ENCODE measurements at places on chromosomes 2 and 18.

GRCh38 chr2:180015951-180016709, 9.0 kb upstream of the CWC22 start:
- DNase-seq, result no peak

DNA sequence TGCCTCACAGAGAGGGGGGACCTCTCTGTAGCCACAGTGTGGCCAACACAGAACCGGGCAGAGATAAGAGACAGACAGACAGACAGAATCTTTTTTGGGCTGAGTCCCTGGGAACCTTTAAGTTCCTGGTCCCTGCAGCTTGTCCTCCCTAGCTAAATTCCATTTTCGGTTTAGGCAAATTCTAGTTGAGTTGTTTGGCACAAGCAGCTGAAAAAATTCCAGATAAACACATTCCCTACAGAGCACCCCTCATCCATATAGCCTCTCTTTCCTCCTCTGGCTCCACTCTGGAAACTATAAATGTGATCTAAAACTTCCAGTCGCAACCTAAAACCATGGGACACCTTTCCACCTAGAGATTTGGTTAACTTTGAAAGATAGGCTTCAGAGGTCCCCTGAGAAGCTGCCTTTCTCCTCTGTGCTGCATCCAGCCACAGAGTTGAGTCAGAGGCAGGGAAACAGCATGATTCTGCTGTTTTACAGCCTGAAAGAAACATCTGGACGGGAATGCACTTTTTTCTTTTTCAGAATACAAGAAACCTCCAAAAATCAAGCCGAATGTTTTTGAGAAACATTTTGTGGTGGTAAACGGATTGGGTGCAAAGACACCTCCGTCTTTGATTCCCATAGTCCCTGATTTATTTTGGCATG, 30.9 kb downstream of the SLC4A3 start:
- DNase-seq, result no peak

DNA sequence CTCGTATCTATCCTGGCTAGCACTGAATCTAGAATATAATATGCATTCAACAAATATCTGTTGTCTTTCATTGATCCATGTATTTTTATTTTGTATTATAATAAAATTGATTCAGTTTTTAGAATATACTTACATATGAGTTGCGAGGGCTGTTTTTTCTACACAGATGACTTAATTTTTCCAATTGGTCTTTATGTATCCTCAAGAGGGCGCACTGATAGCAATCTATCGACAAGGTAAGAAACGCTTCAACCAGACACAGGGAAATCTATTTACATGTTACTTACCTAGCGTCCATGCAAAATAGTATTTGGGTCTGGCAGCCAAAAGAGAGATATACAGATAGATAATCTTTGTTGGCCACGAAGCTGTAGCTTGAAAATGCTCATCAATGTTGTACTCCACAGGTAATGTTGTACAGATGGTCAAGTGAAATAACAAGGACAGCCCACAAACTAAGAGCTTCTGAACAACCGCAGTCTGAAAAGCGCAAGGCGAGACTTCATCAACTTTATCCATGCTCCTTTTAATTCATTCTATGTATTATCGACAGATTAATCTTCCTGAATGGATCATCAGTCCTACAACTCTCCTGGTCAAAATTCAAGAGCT, 35.5 kb upstream of the KIDINS220 start:
- DNase-seq, result no peak

- DNase-seq, result no peak
These were observed 57.1 kb upstream of the KLHL29 start for GRCh38 chr2:23327887-23328286.

DNA sequence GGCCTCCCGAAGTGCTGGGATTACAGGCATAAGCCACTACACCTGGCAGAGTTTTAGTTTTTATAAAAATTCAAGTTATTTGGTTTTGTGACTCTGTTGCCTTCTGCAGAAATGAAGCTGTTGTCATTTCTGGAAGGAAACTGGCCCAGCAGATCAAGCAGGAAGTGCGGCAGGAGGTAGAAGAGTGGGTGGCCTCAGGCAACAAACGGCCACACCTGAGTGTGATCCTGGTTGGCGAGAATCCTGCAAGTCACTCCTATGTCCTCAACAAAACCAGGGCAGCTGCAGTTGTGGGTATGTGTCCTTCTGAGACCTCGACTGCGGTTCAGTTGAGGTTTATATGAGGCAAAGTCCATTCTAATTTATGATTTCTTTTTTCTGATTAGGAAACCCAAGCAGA, 7.2 kb downstream of the MTHFD2 start:
- no peak for DNase-seq

DNA sequence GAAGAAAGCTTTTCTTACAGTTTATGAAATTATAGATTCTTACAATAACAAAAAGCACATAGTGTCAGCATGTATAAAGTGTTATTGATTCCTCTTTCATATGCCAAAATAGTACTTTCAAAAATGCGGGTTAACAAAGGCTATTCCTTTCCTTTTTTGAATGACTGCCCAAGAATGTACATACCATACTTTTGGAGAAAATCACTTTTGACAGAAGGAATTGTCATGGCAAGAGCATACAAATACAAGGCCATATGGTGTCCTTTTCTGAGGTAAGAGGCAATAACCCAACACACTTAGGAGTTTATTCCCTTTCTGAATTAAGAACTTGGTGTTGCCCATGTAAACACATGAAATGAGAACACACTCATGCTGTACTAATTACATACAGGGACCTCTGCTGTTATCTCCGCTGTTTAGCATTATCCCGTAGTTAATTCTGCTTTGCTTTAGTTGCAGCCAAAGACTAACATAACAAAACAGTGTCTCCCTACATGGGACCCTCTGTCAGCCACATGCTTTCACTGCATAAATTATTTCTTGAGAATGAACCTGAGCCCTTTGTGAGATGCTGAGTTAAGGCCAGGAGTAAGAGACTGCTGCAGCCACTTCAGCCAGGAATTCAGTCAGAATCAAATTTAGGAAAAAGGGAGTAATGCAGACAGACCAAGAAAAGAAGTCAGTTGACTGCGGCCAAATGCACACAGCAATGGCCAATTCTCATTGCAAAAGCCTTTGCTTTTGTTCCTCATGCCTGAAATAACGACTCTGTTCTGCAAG, 67.0 kb downstream of the CDH2 start:
- no peak for DNase-seq

- no peak for DNase-seq
These were observed 206.4 kb upstream of the ID2 start for GRCh38 chr2:8475349-8476031.

Data from C1 segment of cervical spinal cord (tissue), 14 donors.